ENCODE measurements at places on chromosomes 7 and 10. TPM values are rescaled to one million over a fixed set of nuclear protein-coding genes. Genes with fewer than 3 reads are reported as not detected.

Gene PCBD1
- total RNA-seq, result 57.8 TPM

Gene OR2A14
- total RNA-seq, result not detected

Gene LIPM
- total RNA-seq, result not detected

Gene NPVF
- total RNA-seq, result not detected

DNA sequence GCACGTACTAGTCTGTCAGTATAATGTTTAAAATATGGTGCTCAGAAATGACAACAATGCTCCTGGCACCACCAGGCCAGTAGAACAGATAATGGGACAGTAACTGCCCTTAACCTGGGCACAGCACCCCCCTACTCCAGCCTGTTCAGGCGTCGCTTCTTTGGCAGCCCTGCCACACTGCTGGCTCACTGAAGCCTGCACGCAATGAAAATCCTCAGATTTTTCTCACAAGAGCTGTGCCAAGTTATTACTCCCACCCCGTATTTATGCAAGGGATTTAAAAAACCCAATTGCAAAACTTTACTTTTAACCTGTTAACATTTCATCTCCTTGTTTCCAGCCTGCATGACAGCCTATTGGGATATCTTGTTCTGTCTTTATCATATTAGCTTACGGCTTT, 56.6 kb upstream of the LAMB1 start:
- H3K4me1 ChIP-seq, result no peaks in the 10 kb centered on the region
- H3K27me3 ChIP-seq, result no peaks in the 10 kb centered on the region
- no peak for DNase-seq
- H3K27ac ChIP-seq, result no peak overlapping the region
- H3K4me3 ChIP-seq, result no peak overlapping the region

DNA sequence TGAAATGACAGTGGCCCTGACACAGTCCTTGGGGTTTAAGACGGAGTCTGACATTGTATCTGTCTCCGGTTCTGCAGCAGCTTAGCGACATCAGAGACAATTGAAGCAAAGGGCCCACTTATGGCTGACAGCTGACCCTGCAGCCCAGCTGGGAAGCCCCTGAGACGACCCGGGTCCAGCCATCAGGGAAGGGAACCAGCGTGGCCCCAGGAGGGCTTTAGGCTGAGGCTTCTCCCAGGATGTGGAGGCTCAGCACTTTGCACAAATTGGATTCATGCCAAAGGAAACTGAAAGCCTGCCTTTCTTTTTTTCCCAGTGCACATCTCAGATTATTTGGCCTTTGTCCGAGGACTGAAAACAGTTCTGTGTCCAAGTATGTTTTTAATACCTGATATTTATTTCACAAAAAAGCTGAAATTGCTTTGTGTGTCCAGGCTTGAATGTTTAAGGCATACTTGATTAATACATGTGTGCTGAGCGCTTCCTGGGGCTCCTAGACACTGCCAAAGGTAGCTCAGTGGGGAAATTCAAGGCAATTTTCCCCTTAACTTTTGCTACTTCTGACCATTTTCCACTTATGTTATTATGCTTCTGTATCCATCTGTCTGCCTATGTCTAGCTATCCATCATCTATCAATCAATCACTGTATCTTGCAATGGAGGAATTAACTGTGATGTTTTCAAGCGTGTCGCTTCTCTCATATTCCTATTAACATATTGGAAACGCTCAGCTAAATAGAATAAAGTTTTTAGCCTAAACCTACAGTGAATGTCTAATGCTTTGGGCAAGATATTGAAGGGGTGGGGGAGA, 34.8 kb downstream of the KLF6 start:
- no peaks in the 10 kb centered on the region for H3K36me3 ChIP-seq

GRCh38 chr10:100124097-100124496, 42.4 kb upstream of the CPN1 start:
- no peak overlapping the region for H3K4me3 ChIP-seq
- H3K4me1 ChIP-seq, result no peaks in the 10 kb centered on the region
- DNase-seq, result no peak
- H3K27me3 ChIP-seq, result no peaks in the 10 kb centered on the region
- no peaks in the 10 kb centered on the region for H3K36me3 ChIP-seq

DNA sequence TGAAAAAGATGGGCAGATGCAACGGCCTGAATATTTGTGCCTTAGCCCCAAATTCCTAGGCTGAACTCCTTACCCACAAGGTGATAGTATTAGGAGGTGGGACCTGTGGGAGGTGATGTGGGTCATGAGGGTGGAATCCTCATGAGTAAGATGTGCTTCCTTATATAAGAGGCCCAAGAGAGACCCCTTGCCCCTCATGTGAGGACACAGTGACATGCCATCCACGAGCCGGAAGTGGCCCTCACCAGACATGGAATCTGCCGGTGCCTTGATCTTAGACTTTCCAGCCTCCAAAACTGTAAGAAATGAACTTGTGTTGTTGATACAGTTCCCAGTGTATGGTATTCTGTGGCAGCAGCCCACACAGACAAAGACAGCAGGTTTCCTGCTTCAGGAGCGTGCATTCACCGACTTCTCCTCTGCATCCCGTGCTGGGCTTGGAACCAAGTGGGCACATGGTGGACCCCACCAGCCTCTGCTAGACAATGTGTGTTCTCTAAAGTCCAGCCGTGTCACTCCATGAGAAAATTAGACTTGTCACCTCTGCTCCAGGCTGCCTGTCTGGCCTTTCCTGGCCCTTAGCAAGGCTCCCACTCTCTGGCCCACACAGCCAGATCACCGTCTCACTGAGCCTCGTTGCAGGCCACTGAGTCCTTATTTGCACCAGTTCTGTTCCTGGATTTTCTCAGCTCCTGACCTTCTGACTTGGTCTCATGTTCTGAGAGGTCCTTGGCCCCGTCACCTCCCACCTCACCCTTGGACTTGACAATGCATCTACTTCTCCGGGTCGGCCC, 52.9 kb upstream of the CACUL1 start:
- H3K4me3 ChIP-seq, result no peak overlapping the region
- H3K4me1 ChIP-seq, result no peaks in the 10 kb centered on the region
- no peaks in the 10 kb centered on the region for H3K36me3 ChIP-seq
- no peak overlapping the region for H3K27ac ChIP-seq
- DNase-seq, result no peak
- H3K27me3 ChIP-seq, result no peaks in the 10 kb centered on the region

GRCh38 chr10:86782701-86783418, 26.4 kb downstream of the BMPR1A start:
- H3K27me3 ChIP-seq, result no peaks in the 10 kb centered on the region
- peaks cover 52% of the 10 kb centered on the region for H3K4me1 ChIP-seq
- H3K4me3 ChIP-seq, result peak overlapping the region; percentile 1

DNA sequence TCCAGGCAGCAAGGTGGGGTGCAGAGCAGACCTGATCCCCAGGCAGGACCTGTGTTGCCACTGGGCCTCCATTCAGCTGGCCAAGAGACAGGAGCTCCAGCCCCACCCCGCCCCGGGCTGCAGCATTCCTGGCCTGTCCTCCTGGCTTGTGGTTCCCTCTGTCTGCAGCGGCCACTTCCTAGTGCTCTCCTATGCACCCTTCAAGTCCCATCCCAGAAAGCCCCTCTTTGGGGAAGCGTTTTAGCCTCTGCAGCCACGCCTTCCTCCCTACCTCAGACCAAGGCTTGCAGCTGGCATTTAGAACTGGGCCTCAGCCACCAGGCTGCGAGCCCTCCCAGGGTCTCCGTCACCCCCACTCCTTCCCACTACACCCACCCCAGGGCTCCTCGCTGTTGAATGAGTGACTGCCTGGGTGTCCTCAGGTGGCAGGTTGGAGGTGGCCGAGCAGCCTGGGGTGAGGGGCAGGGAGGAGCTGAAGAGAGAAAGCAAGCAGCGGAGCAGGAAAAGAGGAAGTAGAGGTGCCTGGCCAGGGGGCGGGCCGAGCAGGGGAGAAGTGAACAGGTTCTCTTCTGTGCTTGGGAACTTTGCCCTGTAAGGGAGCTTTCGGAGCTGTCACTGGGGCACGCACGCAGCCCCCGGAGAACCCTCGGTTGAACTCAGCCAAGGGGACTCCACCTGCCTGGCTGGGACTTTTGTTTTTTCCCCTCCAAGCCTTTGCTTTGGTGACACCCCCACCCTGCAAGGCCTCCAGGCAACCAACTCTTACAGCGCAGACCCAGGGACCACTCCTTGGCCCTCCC, 109.1 kb upstream of the TNRC18 start:
- H3K27ac ChIP-seq, result peak overlapping the region; percentile 100
- no peaks in the 10 kb centered on the region for H3K27me3 ChIP-seq
- DNase-seq, result no peak
- H3K36me3 ChIP-seq, result peaks cover 18% of the 10 kb centered on the region
- no peak overlapping the region for H3K4me3 ChIP-seq

All from gastrocnemius medialis (tissue), 4 donors.